Smooth muscle cell of the brain vasculature (primary cell): ENCODE measurements at places on chromosomes 5 and 9.

GRCh38 chr9:91920630-91921350 is 29.2 kb downstream of the ROR2 start:
- DNase-seq: no peak

GRCh38 chr9:114629563-114630090 is 18.5 kb downstream of the TMEM268 start:
- DNase-seq: no peak

GRCh38 chr9:26955921-26956859 is at the start of gene IFT74:
Gene IFT74, plus strand, starts transcription at chr9:26956412. Its CDS starts 5,556 bp downstream, at chr9:26961968.
- DNase-seq: peak; percentile 94

DNA sequence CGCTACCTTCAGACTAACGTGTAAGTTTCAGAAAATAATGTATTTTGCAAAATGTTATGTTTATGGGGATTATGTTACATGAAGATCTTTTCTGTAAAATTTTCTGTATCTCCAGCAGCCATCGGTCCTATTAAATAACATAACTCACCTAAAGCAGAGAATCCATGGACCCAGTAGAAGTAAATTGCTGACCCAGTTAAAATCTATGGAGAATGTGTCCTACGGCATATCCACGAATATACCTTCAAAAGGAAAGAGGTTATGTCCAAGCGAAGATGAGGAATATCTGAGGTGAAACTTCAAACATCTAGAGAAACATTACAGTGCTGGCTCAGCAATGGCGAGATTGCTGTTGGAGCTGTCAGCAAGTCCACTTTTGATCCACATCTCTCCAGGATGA is 492.2 kb upstream of the ADAMTS16 start:
- DNase-seq: no peak

GRCh38 chr9:98877311-98877710 is 66.4 kb upstream of the COL15A1 start:
- DNase-seq: no peak

GRCh38 chr5:149011084-149011483 is 51.8 kb downstream of the SH3TC2 start:
- DNase-seq: no peak

DNA sequence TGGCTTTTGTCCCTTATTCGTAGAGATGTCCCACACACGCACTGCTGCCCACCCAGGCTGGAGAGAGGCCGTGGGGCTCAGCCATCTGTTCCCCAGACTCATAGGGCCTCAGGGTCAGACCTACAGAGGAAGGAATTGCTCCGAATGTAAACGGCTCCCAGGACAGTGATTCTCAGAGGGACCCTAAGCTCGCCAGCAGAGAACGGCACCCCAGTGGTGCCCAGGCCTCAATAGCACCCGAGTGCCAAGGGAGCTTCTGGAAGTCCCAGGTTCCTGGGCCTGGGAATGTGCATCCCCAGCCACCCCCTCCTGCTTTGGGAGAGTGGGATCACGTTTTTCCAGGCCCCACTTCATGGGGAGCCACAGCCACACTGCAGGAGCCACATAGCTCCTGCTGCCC is 32.9 kb upstream of the CNOT6 start:
- DNase-seq: no peak

DNA sequence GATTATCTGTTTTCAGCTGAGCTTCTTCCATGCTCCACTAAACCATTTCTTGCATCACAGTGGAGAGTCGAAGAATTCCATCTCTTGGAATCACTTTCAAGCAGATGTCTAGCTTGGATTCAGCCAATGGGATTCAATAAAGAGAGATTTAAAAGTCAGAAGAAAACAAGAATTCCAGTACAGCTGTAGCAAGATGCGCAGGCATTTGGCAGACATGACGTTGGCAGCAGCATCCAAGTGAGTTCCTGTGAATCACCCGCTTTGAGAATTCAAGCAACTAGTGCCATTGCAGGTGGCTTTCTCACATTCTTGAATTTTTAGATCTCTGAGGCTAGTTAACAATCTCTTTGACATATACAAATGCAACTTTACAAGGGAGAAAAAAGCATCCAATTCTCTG is 467.0 kb downstream of the CDH10 start:
- DNase-seq: no peak

GRCh38 chr5:144547098-144547499 is 376.4 kb downstream of the KCTD16 start:
- DNase-seq: no peak

- no peak for DNase-seq
These were observed 7.3 kb downstream of the COL5A1 start for GRCh38 chr9:134648701-134649530.

- no peak for DNase-seq
These were observed 452.5 kb upstream of the RIOK2 start for GRCh38 chr5:97635553-97635952.

- DNase-seq: no peak
These were observed 8.6 kb upstream of the PRRC1 start for GRCh38 chr5:127508644-127509373.

DNA sequence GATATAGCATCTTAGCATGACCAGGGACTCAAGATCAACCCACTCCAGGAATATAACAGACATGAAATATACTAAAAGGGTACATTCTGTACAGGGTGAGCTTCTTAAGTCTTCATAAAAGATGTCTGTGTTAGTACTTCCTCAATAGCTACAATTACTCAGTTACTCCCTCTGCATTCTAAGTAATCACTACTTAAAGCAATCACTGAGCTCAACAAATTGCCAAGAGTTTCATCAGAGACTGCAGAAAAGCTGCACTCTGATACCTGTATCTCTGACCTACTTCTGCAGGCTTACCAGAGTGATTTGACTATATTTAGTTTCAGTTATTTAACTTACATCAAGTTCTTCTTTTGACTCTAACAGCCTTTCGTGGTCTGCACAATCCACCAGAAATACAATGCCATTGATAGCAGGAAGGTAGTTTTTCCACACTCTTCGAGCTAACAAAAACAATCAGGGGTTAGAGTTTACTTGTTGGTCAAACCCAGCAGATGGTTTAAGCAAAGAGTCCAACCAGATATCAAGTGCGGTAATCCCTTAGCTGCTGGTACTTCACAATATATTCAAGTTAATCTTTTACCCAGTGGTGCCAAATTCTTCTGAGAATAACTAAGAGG is 23.3 kb downstream of the SAR1B start:
- no peak for DNase-seq

DNA sequence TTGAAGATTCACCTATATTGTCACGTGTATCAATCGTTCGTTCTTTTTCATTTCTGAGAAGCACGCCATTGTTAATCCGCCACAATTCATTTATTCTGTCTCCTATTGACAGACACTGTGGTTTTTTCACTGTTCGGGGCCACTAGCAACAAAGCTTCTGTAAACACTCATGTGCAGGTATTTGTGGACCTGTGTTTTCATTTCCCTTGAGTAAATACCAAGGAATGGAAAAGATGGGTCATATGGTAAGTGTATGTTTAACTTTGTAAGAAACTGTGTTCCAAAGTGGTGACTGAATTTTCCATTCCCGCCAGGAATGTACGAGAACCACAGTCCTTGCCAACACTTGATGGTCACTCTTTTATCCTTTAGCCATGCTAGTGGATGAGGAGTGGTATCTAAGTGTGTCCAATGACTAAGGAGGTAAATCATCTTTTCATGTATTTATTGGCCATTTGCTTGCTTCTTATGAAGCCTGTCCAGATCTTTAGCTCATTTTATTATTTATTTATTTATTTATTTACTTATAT is 10.7 kb downstream of the ABO start:
- DNase-seq: no peak

DNA sequence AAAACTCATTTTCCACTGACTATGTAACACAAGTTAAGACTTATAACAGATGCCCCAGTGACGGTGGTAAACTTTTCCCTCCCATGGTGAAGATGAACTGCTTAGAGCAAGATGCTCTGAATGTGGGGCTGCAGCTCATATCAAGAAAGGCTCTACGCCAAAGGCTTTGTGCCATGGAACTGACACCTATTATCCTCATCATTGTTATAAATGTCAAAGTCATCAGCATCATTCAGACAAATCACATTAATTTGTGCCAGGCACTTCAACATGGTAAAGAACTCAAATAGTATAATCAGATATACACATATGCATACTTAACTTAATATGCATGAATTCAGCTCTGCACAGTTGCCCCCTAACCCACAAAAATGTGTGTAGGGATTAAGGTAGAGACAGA is 305.9 kb upstream of the ATP10B start:
- no peak for DNase-seq

- no peak for DNase-seq
These were observed 62.4 kb downstream of the SHC3 start for GRCh38 chr9:89116064-89116804.

DNA sequence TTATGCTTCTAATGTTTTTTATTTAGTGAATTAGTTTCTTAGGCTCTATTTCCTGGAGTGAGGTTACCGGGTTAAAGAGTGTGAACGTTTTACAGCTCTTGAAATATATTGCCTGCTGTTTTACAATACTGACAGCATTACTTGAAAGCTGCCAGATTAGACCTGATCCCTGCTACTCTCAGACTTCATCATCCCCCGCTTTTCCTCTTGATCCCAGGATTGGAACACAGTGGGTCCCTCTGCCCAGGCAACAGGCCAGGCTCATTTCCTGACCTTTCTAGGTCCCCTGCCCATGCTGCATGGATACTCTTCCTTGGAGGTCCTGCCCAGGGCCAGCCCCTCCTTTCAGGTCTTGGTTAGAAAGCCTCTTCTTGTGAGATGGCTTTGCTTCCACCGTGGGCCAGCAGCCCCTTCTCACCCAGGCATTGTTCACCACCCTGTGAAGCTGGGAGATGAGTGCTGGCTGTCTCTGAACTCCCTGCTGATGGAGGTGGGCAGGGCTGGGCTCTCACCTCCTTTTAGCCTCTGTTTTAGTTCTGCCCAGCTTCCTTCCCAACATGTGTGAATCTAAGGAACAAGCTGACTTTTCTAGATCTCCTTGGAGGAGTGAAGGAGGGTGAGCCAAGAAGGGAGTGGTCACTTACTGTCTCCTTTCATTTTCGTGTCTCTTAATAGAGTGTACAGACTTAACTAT is 15.5 kb upstream of the FAM120AOS start:
- DNase-seq: no peak

DNA sequence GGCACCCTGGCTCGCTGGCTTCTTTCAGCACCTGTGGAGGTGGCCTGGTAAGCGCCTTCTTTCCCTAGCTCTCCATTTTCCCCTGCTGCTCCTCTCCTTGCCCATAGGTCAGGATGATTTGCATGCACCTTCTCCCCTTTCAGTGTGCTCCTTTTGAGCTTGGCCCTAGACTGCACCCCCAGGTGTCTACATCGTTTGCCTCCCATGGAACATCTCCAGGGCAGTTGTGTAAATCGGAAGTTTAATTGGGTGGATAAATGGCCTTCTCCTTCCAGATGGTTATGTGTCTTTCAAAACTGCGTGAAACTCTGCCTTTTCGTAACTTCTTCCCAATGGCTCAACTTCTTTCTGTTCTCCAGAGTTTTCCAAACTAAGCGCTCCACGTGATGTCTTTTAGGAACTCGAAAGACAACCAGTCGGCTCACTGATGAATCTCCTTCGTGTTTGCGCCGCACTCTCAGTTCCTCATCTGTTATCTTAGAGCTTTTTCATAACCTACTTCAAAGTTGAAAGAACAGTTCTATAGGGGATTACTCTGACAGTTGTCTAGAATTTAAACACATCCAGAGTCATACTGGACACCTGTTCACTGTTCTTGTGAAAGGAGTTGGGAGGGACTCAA is 1.7 kb downstream of the ADAMTS19 start:
- DNase-seq: no peak

DNA sequence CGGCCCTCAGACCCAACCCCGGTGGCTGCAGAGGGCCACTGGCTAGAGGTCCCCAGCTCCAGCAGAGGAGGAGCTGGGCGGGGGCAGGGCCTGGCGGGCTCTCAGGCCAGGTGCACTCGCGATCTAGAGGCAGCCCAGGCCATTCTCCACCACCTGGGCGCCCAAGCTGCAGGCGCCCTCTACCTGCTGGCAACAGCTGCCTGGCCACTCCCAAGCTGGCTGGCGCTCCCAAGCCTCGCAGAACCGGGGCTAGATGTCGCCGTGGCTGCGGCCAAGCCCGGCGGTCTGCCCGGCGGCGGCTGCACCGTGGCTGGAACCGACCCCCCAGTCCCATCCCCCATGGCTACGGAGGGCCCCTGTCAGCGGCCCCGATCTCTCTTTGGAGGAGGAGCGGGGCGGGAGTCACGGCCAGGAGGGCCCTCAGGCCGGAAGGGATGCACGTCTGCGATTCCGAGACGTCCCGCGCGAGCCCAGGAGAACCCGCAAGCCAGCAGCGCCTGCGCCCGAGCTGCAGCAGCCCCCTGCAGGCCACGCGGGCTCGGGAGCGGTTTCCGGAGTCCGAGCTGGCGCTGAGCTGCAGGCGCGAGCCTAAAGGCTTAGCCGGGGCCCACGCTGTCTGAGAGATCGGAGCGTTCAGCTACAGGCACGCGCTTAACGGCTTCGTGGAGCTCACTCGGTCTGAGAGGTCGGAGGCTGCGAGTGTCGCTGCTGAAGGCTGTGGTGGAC is 44.3 kb upstream of the BICD2 start:
- DNase-seq: peak; percentile 9

DNA sequence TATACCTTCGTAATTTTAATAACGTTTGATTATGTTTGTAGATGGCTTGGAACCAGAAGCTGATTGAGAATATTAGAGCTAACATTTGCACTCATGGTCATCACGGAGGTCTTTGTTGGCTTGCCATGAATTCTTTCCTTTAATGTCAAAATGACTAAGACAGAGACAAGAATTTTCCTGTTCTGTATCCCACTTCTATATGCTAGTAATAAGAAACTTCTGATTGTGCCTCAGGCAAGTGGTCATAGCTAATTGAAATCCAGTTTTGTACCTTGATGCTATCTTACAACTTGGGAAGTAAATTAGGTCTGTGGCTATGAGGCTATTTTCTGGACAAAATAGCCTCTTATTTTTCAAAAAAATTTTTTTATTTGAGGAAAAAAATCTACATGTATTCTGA is 167.6 kb downstream of the RANBP17 start:
- DNase-seq: no peak

DNA sequence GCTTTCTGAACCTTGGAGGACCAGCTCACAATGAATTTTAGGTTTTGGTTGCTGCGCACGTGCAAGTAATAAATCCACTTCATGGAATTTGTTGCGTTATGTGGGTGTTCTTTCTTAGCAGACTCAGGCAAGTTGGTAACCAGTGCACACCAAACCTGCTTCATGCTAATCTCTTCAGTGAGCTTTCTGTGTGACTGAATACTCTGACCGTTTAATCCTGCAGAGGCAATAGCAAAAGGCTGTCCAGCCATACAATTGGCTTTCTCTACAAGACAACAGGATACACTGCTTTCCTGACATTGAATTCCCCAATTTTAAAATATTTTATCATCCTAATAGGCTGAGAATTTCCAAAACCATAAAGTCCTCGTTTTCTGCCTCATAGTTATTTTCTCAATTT is 10.3 kb downstream of the UGT3A2 start:
- DNase-seq: no peak
